ENCODE measurements at places on chromosomes 2 and 18.

DNA sequence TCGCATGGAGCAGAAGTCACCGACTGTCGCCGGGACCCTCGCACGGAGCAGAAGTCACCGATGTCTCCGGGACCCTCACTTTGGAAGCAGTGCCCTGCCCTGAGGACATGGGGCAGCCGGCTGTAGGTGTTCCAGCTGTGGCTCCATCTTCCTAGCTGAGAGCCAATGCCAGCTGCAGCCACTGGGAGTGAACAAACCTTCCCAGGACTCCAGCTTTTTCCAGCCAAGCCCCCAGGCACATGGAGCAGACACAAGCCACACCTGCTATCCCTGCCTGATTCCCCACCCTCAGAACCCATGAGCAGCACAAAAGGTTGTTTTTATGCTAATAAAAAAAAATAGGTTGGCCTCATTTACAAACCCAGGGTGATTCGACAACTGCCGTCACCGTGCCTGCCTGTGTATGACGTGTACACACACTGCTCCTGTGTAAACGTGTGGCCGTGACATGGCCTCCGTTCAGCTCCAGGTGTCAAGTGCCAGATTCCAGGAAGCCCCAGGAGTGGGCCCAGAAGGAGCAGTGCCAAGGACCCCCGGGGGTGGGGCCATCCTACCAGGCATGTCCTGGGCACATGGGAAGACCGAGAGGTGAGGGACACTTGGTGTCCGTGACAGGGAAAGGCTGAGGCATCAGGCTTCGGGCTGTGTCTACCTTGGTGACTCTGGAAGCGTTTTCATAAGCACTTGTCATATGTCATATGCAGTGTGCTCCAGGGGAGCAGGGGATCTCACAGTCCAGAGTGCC lies 91.5 kb downstream of the EIPR1 start:
- DNase-seq = peak; percentile 42

- no peak for DNase-seq
Observed at GRCh38 chr2:70771446-70771845, 3.4 kb upstream of the ADD2 start.

- DNase-seq = no peak
Observed at GRCh38 chr2:239807568-239807967, 217.6 kb downstream of the NDUFA10 start.

DNA sequence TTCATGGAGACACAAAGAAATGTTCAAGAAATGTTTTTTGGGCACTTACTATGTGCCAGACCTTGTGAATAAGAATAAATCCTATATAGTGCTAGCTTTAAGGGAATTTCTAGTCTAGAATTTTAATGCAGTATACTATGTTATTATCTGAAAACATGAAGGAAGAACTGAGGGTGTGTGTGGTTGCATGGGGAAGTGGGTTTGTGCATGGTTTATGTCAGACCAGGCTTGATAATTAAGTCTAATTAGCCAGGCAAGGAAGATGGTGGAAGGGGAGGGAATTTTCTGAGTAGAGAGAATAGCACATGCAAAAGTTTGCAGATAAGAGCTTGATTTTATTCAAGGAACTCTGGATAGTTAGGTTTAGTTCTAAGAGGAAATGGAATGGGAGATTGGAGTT lies 6.5 kb downstream of the RBBP8 start:
- no peak for DNase-seq

GRCh38 chr2:213315168-213315876 lies 31.1 kb downstream of the SPAG16 start:
- no peak for DNase-seq

DNA sequence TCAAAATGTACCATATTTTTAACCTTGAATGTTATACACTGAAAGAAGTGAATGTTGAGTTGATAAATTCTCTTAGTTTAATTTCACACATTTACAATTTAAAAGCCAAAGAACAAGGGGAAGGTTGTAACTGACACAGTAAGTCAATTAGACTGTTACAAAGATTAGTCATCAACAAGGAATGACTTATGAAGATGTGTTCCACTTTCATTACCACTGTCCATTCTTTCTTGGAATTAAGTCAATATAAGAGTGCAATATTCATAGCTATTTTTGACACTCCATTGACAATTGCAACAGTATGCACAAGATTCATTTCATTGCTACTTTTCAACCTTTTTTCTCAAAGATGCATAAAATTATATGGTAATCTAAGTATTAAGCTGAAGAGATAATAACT lies 291.3 kb downstream of the RIT2 start:
- no peak for DNase-seq

DNA sequence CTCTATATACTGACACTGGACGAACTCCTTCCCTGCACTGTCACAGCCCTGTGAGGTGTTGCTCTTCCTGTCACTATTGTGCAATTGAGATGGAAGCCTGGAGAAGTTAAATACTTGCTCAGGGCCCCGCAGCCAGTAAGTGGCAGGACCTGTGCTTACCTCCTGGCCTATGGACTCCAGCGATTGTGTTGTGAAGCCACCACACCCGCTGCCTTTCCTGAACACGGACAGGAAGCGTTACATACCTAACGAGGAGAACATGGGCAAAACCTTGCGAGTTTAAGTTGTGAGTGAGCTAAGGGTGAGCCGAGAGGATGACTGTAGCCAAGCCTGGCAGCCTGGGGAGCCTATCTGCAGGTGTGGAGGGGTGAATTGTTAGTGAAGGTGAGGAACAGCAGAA lies 26.1 kb downstream of the RAB31 start:
- DNase-seq = no peak

GRCh38 chr2:161230959-161231358 lies 70.7 kb downstream of the TANK start:
- DNase-seq = no peak

GRCh38 chr2:27993950-27994728 lies 103.6 kb downstream of the BABAM2 start:
- DNase-seq = no peak

GRCh38 chr18:79574938-79575525 lies 104.6 kb upstream of the CTDP1 start:
- no peak for DNase-seq

DNA sequence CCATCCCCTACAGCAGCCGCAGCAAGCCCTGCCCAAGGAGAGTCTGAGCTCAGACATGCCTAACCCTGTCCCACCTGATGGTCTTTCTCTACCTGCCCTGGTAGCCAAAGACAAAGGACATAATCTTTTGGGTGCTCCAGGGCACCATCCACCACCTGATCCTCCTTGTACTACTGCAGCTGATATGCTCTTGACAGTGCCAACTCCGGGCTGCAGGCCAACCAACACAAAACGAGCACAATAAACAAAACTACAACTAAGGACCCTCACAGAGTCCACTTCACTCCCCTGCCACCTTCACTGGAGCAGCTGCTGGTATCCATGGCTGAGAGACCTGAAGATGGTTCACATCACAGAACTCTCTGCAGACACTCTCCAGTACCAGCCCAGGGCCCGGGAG lies 106.3 kb downstream of the GRB14 start:
- DNase-seq = no peak

- DNase-seq = no peak
Observed at GRCh38 chr2:60453872-60454271, 99.6 kb downstream of the BCL11A start.

DNA sequence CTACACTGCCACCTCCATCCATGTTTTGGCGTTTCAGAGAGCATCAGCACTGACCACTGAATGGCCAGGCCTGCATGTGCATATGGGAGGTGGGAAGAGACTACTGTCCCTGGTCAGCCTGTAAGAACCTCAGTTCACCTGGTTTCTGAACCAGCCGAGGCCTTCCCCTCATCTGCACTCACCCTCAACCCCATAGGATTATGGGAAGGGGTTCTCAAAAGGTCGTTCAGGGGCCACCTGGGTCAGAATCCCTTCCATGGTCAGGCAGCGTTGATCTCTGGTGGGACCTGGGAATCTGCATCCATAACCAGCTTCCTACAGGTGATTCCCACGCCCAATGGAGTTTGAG lies 36.7 kb downstream of the TET3 start:
- DNase-seq = no peak

DNA sequence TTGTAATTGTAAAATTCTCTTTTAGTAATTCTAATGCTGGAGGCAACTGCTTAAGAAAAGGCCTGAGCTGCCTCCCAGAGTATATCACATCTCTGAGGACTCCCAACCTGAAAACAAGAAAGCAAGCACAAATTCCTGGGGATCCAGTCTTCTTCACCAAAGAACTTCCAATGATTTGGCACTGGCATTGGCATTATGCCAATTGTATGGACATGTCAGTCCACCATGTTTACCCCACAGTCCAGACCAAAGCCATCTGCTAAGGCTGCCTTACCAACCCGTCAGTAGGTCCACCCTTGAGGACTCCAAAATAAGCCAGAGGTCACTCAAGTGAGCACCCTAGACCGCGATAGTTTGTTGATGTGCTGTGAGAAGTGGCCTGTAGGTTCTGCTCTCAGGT lies 263.1 kb downstream of the RND3 start:
- DNase-seq = no peak

DNA sequence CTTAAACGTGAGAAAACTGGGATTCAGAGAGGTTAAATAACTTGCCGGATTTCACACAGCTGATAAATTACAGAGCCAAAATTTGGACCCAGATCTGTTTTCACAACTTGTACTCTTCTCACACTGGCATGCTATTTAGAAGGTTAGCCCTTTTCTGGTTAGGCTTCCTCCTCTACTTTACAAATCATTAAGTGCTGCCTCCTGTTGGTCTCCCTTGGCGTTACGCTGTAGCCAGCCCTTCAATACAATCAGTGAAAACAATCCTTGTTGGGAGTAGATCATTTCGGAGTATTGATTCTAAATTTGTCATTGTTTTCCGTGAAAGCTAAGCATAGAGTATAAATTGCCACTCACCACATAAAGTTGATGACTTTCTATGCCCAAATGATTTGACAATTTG lies 153.5 kb downstream of the ARHGAP15 start:
- DNase-seq = no peak

DNA sequence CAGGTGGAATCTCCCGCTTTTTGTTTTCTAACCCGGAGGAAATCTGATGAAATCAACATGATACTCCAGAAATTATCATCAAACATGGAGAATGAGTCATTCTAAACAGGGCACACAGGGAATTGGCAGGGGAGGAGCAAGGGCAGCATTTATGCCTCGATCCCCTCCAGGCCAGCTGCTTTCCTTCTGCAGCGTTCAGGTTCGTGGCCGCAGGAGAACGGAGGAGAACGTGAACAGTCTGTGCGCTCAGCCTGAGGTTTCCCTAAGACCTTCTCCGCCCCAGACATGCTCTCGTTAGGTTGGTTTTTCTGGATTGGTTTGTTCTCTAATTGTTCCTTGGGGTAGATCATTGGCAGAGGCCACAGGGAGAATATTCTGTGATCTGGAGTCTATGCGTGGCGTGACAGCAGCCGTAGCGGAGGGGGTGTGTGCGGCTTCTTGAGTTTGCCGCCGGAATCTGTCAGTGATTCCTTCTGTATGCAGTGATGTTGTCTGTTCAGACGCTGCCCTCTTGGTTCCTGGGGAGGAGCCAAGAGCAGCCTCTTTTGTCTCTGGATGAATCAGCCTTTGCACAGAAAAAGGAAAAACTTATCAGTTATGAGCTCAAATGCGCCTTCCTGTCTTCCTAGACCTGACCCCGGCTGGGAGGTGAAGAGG lies 75.9 kb downstream of the SH3BP4 start:
- no peak for DNase-seq

- DNase-seq = no peak
Observed at GRCh38 chr2:110979471-110980338, 141.0 kb upstream of the BCL2L11 start.

DNA sequence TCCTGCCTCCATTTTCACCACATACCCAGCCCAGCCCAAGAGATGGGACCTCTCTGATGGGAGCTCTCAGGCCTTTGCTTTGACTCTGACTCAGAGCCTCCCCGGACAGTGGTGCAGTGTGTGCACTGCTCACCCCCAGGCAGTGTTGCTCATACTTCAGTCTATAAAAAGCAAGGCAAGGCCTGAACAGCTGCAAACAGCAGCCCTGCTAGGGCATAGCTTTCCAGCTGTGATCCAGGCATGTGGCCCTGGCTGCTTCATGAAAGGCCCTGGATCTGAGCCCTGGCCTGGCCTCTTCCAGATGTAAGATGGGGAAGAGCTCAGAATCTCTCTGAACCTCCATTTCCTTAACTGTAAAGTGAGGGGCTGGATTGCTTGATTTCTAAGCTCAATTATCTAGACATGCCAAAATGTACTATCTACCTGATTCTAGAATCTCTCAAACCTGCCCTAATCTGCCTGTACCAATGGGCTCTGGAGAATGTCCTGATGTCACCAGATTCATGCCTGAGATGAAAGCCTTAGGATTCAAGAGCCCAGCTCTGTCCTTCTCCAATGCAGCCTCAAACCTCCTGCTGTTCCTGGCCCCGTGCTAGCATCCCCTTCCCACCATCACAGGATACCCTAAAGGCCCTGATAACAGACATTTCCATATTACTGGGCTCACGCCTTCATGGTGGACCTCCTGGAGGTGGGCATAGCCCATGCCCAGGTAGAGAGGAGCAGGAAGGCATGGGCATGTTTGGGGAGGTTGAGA lies 206.9 kb downstream of the ARL4C start:
- DNase-seq = no peak

DNA sequence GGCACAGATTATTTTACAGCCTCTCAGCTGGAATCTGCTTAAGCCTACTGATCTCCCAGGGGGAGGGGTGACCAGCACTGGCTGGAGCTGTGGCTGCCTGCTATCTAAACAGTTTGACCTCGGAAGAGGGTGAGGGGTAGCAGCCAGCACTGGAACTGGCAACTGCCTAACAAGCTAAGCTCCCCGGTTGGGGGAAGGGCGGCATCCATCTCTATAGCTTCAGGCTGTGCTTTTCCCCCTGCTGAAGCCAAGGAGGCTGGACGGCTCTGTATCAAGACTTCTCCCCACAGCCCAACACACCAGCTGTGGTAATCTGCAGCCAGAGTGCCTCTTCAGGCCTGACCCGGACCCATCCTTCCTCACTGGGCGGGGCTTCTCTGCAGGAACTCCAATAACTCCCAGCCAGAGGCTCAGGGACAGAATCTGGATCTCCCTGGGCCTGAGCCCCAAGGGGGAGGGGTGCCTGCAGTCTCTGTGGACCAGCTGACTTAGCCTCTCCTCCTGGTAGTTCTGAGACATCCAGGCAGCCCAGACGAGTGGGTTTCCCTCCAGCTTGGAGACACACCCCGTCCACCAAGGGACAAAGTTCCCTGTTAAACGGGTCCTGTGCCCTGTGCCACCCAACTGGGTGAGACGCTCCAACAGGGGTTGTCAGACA lies 560.2 kb downstream of the LRP1B start:
- no peak for DNase-seq

DNA sequence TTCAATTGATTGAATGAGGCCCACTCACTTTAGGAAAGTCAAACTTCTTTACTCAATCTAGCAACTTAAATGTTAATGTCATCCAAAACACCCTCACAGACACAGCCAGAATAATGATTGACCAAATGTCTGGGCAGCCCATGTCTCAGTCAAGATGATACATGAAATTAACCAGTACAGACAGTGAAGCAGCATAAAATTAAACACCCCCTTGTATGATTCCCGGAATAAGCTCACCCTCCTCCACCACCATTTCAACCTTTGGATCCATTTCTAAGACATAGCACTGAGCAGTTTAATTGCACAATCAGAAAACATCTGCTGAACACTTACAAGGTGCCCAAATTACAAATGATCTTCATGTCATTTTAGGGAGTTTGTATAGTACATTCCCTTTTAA lies 570.7 kb upstream of the ID2 start:
- DNase-seq = no peak

- DNase-seq = peak; percentile 24
Observed at GRCh38 chr2:196719110-196719872, 79.8 kb downstream of the CCDC150 start.

GRCh38 chr2:190051223-190051622 lies 11.3 kb downstream of the MSTN start:
- DNase-seq = no peak

GRCh38 chr2:46298272-46298521 lies 990 bp downstream of the EPAS1 start:
- DNase-seq = no peak

GRCh38 chr2:101609433-101609832 lies 88.1 kb upstream of the MAP4K4 start:
- DNase-seq = no peak
